ENCODE measurements at places on chromosomes 6 and 20.
A peak's percentile ranks its signal among the peaks of the same experiment; 100 is the strongest.

GRCh38 chr6:107284805-107285204 is 169.5 kb upstream of the BEND3 start:
- peak; percentile 41 for DNase-seq

DNA sequence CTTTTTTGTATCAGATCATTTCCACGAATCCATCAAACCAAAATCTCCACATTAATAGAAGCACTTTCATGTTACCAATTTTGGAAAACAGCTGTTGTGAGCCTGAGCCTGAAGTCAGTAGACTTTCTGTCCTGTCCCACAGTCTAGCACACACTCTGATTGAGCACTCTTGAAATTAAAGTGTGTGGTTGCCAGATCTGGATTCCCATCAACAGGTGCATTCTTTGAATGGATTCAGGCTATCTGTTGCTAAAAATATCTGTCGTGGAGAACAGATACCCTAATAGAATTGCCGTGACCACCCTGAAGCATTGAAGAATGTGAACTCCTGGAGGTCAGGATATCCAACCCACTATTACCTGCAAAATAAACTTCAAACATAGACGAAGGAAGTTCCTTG is 73.3 kb downstream of the TFAP2A start:
- no peak for DNase-seq

DNA sequence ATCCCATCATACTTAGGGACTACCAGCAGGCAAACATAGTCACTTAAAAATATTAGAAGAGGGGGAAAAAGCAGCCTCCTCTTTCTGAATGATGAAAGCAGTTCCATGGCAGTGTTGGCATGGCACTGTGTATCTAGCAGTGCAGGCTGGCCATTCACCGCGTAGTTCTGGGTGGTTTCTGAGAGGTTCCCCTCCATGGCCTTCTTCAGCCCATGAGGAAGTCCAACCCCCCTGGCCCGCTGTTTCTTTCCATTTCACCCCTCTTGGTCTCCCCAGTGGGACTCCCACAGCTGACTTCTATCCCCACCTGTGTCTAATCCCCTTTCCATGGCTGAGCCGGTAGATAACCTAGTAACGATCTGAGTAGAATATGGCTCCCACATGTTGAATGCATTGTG is 17.0 kb downstream of the PPARD start:
- DNase-seq: no peak

DNA sequence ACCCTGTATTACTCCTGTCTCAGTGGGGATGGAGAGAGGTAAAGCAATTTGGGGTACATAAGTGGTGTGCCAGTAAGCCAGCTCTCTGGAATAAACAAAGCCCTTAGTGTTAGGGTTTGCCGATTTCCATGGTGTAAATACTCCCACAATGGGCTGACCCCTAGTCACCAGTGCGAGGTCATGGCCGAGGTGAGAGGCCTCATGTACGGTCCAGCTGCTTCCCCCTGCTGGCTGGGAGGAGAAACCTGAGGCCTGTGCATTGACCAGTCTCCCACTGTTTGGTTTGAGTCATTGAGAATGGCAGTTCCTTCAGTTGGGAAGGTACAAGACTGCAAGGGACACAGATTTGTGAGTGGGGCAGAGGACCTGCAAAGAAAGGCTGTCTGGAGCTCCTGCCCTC is 382.0 kb downstream of the CDH26 start:
- no peak for DNase-seq

- DNase-seq: no peak
Measured at GRCh38 chr6:110048221-110048875, 70.2 kb downstream of the GPR6 start.

DNA sequence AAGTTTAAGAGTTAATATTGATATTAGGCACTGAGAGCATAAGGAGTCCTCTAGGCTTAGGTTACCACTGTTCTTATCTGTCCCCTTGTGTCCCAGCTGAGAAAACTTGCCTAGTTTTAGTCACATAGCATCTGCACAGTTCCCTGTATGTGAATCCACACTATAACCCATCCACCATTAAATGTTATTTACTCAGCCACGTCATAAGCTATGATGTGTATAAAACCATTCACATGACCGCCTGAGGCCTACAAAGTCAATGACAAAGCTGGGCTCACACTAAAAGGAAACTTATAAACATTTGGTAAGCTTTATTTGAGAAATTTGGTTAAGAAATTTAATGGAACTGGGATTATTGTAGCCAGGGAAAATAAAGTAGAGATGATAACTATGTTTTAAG is 59.2 kb upstream of the TFAP2D start:
- DNase-seq: no peak

DNA sequence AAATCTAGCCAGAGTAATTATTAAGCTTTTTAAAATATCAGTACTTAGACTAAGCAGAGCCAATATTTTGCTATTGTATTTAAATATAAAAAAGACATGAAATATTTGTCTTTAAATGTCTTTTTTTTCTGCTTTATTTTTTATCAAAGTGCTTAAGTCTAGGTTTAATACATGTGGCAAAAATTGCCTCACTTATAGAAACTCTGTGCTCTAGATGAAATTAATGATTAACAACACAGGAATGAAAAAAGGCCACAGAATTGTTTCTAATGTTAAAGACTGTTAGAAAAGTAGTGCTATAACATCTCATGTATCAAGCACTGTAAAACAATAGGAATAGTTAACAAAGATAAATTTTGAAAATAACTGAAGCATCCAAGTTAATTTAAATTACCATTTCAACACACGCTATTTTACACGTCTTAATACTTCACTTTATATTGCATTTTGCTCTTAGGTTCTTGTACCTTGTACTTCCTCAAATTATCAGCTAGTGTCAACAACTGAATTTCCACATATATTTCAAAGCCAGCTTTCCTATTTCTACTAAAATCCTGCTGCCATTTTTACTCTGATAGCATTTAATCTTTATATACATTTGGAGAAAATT is 1515.1 kb downstream of the HACE1 start:
- no peak for DNase-seq

GRCh38 chr6:4396044-4396443 is 260.7 kb upstream of the ECI2 start:
- DNase-seq: peak; percentile 18

DNA sequence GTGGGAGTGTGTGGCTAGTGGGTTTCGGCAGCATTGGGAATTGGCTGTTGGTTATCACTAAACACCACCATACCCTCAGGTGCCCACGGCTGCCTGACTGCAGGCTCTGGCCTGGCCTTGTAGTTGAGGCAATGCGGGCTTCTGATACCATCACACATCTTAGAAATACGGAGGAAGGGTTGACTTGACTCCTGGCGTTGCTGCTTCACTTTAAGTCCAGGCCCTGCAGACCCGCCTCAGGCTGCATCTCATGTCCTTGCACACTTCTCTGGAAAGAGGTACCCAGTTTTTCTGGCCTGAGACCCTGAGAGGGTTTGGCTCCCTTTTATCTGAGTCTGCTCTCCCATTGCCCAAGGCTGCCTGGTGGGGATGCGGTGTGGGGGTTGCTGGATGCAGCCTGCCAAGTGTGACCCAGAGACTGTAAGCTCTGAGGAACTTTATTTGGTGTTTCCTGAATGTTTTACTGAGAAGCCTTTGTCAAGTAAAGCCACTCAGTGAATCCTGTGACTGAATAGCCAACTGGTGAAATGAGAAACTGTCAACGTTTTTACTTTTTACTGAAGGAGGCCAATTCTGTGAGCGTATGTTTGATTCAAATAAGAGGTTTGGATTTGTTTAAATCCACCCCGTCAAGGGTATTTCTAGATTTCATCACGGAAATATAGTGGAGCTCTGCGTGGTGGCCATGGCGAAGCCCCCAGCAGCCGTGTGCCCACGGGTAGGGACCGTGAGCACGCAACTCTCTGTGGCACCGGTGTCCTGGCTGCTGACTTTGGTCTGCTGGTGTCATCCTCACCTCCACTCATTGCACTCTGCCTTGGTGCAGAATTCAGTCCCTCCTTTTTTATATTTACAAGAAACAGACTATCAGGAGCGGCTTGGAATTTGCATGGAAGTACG is 160.1 kb downstream of the DTNBP1 start:
- no peak for DNase-seq

- no peak for DNase-seq
Measured at GRCh38 chr20:47445291-47445690, 56.4 kb upstream of the NCOA3 start.

DNA sequence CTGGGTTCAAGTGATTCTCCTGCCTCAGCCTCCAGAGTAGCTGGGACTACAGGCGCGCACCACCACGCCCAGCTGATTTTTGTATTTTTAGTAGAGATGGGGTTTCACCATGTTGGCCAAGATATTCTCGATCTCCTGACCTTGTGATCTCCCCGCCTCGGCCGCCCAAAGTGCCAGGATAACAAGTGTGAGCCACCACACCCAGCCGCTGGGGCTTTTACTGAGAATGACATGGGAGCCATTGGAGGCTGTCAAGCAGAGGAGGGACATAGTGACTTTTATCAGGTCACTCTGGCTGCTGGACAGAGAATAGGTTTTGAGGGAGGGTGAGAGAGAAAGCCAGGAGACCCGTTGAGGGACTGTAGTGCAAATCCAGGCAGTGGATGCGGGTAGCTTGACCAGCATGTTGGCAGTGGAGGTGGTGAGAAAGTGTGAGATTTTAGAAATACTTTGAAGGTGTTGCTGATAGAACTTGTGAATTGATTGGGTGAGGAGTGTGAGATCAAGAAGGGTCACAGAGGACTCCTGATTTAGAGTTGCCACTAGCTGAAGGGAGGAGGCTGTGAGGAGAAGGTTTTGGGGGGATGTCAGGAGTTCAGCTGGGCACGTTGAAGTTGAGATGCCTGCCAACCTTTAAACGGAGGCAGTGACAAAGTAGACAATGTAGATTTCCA is 14.7 kb downstream of the ZNF341 start:
- no peak for DNase-seq

GRCh38 chr20:51487076-51487475 is 55.4 kb downstream of the NFATC2 start:
- DNase-seq: no peak

DNA sequence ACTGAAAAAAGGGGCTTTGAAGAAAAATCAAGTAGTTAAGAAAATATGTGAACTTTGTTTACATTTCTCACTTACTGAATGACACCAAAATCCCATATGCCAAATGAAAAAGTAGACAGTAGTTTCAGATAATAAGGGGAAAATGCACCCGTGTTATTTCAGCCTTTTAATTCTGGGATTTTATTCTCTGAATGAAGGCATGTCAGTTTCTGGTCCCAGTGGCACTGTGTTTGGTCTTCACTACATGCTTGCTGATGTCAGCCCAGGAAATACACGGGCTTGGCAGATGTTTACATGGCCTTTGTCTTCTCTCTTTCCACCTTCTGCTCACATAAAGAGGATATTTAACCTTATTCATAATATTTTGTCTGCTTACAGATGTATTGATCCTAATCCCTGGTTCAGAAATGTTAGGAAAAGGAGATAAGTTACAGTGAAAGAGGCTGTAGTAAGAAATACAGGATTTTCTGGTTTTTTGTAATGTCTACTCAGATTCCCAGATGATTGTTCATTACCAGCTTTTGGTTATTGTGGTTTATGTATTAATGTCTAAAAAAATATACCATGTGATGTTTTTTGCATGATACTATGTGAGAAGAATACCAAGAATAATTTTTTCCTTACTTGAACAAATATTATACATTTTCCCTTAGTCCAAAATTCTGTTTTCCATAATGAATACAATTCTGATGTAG is 27.7 kb downstream of the DSE start:
- DNase-seq: no peak

- no peak for DNase-seq
Measured at GRCh38 chr6:162154001-162154400, 573.6 kb downstream of the PRKN start.
